ENCODE measurements at places on chromosomes 16 and 17. TPM values are rescaled to one million over a fixed set of nuclear protein-coding genes. Genes with fewer than 3 reads are reported as not detected.

DNA sequence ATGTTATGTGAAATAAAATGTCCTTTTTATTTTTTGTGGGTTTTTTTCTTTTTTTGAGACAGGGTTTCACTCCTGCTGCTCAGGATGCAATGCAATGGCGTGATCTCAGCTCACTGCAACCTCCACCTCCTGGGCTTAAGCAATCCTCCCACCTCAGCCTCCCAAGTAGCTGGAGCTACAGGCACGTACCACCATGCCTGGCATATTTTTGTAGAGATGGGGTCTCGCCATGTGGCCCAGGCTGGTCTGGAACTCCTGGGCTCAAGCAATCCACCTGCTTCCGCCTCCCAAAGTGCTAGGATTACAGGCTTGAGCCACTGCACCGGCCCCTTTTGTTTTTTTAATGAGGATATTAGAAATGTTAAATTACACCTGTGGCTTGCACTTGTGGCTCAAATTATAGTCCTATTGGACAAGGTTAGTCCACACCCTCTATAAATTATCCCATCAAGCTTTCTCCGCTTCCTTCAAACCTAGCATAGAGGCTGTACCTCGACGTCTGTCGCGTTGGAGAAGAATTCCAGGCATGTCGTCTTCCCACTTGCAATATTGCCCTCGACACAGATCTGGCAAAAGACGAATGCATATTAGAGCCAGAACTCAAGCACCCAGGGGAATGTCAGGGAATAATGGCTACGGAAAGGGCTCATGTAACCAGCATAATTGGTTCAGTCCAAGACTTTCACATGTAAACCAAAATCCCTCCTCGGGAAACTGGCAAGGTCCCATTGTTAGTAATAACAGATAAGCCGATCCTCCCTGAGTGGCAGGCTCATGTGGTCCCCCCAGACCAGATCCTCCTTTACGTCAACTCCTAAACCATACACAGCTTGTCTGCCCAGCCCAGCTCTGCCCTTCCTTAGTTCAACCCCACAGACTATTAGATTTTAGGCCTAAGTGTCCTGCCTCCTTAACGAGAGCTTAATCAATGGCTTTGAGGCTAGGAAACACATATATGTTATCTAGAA is 8.2 kb downstream of the TK2 start:
- DNase-seq: no peak

DNA sequence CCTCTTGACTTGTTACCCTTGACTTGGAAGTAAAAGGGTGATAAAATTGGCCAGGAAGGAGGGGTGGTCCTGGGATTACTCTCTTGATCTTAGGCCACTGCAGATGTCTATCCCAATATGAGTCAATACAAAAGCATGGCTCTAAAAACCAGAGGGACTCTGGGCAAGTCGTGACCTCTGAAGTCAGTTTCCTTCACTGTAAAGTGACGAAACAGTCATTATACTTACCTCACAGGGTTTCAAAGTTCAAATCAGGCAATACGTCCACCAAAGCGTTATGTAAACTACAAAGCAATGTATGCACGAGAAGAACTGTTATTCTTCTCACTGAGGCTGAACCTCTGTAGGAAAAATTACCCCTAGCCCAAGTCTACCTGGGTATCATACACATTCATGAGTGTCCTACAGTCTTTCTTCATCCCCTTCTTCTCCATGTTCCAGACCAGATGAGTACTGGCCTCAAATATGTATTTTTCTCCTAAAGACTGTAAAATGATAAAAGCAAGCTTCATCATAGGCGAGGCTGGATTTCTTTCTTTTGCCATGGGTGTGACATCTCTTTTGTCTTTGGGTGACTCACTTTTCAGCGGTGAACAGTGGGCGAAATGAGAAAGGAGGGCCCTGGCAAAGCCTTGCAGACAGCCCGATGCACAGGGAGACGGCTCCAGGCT is 34.5 kb upstream of the CLEC18B start:
- DNase-seq: peak; percentile 33

- peak; percentile 62 for DNase-seq
Observed at GRCh38 chr17:2075336-2076086, 20.6 kb downstream of the HIC1 start.

- DNase-seq: peak; percentile 19
Observed at GRCh38 chr17:56995766-56996165, 17.8 kb downstream of the SCPEP1 start.

DNA sequence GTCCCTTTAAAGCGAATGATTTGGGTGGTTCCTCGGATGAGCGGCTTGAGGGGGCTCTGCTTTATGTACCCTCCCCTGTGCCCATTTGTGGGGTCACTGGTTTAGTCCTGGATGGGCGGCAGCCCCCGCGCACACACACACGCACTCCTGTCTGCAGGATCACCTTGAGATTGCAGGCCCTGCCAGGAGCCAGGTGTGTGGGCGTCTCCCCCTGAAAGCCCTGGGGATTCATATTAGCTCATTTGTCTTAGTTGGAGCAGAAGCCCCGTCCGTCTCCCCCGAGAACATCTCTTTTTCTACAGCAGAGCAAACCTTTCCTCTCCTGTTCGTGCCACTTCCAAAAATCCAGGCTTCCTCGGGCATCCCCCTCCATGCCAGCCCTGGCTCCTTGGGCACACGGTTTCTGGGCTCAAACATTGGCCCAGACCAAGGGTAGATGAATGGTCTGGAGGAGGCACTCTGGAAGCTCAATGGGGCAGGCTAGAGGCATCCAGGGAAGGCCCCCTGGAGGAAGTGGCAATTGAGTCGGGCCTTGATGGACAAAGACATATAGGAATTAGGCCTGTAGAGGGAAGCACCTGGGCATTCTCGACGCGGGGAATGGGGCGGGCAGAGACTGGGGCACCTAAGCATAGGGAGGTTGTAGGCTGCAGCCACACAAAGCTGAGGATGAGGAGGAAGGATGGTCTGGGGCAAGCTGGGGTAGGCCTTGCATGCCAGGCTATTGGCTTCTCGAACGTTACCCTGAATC is 218.5 kb upstream of the GSE1 start:
- DNase-seq: no peak

DNA sequence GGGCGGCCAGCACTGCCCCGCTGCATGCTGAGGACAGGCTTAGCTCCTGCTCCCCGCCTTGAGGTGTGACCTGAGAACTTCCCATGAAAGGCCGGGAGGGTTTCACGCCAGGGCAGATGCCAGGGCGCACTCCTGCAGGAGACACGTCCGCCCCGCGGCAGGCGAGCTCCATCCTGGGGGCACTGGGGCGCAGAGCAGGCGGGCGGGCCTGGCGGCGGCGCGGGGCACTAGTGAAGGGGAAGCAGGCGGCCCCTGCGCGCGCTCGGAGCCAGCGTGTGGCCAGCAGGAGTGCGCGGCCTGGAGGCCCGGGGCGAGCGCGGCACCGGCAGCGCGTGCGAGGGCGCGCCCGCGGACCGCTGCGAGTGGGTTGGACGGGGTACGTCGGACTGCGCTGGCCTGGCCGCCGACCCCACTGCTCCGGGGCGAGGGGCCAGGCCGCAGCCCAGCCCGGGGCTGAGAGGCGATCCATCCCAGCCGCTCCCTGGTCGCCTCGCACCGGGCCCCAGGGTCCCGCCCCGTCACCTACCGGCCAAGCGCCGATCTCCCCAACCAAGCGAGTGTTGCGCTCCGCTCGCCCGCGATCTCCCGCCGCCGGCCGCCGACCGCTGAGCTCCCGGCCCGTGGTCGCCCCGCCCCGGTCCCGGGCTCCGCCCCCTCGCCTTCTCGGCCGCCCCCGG is at the start of gene MAP3K14:
Gene MAP3K14, minus strand, starts transcription at position 587 of the 677 bp plus-strand sequence. CDS start 26,275 bp downstream, outside the sequence.
- peak; percentile 64 for DNase-seq

GRCh38 chr17:21460358-21460757 is 84.2 kb downstream of the KCNJ12 start:
- DNase-seq: peak; percentile 17

DNA sequence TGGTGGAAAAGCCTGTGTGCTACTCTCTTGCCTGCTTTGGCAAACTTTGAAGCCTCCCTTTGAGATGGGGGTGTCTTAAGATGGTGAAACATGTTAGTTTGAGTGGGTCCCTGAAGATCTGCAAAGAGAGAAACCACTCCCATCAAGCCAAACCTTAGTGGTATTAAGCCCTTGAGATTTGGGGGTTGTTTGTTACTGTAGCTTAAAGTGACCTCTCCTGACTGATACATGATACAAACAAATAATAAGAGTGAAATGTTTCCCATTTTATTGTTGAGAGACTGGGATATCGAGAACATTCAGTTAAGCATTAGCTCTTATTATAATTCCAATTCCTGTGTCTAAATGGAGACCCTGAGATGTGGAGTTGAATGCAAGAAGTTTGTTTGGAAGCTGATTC is 63.1 kb downstream of the NT5M start:
- DNase-seq: no peak

GRCh38 chr16:30470632-30470995 is 1.9 kb upstream of the ITGAL start:
- DNase-seq: no peak

DNA sequence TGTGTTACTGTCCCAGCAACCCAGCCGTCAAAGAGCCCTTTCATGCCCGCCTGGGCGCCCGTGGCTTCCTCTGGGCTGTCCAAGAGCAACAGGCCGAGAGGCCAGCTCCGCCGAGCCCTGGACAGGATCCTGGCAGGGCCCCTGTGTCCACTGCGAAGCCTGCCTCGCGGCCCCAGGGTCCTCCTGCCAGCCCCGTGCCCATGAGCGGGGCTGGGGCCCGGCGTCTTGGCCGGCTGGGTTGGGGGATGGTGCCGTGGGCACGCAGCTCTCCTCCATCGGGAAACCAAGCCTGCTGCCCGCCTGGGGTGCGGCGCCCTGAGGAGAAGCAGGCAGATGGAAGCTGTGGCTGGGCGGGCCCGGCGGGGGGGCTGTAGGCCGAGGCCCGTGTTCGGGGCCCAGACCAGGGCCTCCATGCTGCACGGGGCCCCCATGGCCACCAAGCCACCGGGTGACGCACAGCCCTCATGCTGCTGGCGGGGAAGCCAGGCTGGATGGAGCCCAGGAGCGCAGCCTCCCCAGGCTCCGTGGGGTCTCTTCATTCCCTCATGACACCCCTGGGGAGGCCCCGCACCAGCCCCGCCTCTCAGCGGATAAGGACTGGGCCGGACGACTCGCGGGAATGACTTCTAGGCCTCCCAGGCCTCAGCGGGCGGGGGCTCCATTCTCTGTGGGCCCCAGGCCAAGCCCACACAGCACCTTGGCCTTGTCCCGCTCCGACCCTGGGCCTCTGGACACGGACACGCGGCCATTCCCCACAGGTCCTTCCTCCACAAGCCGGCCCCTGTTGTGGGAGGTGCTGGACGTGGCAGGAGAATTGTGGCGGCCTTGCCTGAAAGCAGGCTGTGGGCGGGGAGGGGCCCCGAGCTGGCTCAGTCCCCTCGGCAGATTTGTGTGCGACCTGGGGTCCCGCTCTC is at the start of gene C1QTNF8:
Gene C1QTNF8, minus strand, starts transcription at position 76 of the 914 bp plus-strand sequence. CDS start 1,322 bp downstream, outside the sequence.
- DNase-seq: no peak

DNA sequence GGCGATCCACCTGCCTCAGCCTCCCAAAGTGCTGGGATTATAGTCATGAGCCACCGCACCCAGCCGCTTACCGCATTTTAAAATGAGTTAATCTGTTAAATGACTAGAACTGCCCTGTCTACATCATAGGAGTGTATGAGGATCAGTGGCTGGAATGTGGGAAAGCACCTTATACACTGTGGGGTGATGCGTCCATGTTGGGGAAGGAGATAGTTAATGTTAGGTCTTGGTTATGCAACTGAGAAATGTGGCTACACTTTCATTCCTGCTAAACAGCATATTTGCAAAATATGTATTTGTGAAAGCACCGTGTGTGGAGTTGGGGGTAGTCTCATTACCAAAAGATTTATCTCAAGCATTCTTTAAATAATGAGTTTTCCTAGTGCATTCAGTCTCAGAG is 107.6 kb downstream of the SPACA3 start:
- DNase-seq: no peak

GRCh38 chr16:8867216-8867931 is 1.4 kb downstream of the CARHSP1 start:
- no peak for DNase-seq

DNA sequence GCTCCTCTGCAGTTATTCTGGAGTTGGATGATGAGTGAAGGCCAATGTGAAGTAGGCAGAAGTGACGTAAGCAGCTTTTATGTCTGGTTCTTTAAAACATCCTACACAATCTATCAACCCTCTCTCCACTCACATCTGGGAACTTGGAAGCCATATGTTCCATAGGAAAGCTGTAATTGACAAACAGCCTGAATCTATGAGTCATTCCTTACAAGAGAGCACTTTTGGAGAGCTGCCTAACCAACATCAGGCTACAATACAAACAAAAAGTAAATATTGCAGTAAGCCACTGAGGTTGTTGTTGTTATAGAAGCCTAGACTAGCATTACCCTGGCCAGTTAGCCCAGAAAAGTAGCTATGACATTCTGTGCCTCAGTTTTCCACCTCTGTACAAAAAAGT is 5.9 kb downstream of the CCL7 start:
- peak; percentile 97 for DNase-seq

DNA sequence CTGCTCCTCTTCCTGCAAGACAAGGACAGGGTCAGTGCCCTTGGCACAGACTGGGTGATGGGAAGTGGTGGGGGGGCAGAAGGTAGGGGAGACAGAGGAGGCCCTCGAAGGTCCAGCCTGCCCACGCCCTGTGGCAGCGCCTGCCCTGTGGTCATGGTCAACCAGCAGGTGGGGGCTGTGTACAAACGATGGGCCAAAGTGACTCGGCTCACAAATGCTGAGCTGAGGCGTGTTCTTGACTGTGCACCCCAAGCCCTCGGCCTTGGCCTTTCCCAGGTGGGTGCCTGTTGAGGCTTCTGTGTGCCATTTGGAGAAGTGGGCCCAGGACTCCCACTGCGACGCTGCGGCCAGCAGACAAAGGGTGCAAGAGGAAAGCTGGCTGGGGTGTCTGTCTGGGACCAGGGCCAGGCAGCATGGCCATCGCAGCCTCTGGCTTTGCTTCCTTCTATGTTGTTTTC is 22.6 kb downstream of the MXRA7 start:
- DNase-seq: no peak

GRCh38 chr16:28207399-28207798 is 4.4 kb downstream of the XPO6 start:
- peak; percentile 33 for DNase-seq

- DNase-seq: no peak
Observed at GRCh38 chr16:78896280-78896679, 704.3 kb downstream of the MAF start.

The ABCA3 gene
- total RNA-seq: 0.18 TPM

The SAMD14 gene
- 1.4 TPM for total RNA-seq

The KREMEN2 gene
- total RNA-seq: not detected

The PIRT gene
- not detected for total RNA-seq

The CAMKK1 gene
- total RNA-seq: 4.2 TPM

The CTRL gene
- 0.18 TPM for total RNA-seq

The TNFSF12 gene
- total RNA-seq: 2.7 TPM

The RGS11 gene
- under 0.01 TPM for total RNA-seq

The FBXO39 gene
- total RNA-seq: not detected
